ENCODE measurements at places on chromosomes 2 and 18.
A peak's percentile ranks its signal among the peaks of the same experiment; 100 is the strongest.

DNA sequence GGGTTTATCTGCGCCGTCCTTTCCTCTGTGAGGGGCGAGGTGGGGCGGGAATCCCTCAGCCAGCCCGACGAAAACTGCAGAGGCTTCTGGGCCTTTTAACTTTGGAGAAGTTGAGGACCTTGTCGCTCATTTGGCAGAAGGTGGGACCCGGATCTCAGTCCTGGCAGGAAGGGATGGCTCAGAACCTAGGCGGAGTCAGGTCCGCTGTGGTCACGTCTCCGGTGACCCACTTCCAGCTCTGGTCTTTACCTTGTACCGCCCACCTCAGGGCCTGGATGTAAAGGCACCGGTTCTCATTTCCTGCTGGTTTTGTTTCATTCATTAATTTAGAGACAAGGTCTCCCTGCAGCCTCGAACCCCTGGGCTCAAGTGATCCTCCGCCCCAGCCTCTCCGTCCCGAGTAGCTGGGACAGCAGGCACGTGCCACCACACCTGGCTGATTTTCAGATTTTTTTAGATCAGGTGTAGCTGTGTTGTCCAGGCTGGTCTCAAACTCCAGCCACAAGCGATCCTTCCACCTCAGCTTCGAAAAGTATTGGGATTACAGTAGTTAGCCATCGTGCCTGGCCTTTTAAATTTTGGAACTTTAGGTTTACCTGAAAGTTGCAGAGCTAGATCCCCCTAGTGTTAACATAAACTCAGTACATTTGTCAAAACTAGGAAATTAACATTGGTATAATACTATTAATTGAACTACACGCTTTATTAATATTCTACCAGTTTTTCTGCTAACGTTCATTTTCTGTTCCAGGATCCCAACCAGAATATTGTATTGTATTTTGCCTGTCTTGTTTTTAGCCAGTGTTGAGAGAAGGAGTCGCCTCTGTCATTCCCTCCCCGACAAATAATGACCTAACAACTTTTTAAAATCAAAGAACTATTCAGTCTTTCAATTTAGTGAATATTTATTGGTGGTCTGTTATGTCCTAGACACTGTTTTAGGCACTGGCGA, 852 bp downstream of the POLI start:
- DNase-seq: peak; percentile 46

GRCh38 chr2:237652181-237652580, 24.8 kb downstream of the LRRFIP1 start:
- no peak for DNase-seq

DNA sequence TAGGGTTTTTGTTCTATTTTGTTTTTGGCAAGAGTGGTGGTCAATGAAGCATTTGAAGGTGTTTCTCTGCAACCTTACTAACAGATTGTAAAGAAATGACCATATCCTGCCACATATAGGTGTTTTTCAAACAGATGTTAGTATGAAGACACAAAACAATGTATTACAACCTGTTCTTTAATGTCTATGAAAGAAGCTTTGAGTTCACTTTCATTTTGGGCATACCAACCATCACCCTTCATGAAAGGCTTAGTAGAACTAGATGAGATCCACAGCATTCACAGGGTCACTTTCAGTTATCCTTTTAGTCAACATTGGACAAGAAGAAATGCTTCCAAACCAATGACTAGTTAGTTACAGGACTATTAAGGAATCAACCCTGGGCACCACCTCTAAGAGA, 95.1 kb downstream of the EHBP1 start:
- DNase-seq: no peak

GRCh38 chr18:77103187-77103850, 29.3 kb downstream of the MBP start:
- DNase-seq: no peak

DNA sequence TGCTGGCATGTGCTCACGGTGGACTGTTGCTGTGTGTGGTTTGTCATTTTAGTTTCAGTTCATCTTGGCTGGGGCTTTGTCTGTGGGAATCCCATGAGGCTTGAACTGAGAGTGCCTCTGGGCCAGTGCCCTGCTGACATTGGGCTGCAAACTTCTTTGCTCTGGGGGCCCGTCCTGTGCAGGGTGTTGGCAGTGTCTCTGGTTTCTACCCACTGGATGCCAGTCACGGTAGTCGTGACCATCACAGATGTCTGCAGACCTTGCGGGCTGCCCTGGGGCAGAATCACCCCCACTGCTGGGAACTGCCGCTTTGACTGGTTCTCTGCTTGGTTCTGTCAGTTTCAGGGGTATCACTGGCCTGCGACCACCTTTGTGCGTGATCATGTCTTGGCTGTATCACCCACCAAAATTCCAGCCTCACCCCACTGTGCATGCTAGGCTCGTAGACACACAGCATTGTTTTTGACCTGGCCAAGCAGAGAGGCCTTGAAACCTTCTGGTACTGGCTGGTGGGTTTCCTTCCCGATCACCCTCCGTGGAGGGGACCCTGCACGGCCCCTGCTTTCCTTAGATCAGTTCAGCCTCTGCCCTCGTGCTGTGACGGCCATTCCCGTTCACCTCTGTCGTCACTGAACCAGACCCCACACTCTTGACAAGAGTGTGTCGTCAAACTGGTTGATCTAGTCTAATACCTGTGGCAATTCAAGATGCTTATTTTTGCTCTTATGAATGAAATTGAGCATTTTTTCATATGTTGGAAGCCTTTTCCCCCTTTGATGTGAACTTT, 57.6 kb downstream of the KCNG2 start:
- no peak for DNase-seq

Data from caudate nucleus (tissue), 63 donors.